ENCODE measurements at places on chromosomes 2 and 18.
A peak's percentile ranks its signal among the peaks of the same experiment; 100 is the strongest.

DNA sequence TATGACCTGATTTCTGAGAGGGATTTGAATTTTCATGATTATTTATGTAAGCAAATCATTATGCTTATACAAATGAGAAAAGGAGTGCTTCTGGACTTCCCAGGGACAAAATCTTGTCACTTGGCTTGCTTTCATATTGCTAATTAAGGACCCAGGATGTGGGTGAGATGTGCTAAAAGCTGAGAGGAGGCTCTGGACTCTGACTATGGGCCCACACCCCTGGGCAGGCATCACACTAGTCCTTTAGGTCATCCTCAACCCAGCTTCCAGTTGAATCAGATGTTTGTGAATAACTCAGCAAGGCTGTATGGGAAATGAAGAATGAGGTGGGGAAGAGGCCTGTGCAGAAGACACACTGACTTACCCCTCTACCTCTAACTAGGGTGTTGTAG is 11.9 kb downstream of the IL1B start:
- DNase-seq, result no peak

GRCh38 chr2:63780518-63781155 is 61.1 kb upstream of the UGP2 start:
- no peak for DNase-seq

- no peak for DNase-seq
Measured at GRCh38 chr2:240994171-240994896, 4.1 kb upstream of the SNED1 start.

GRCh38 chr18:10949655-10950054 is 199.7 kb downstream of the PIEZO2 start:
- no peak for DNase-seq

- peak; percentile 36 for DNase-seq
Measured at GRCh38 chr2:7430869-7431641, 513.8 kb downstream of the RNF144A start.

GRCh38 chr2:159564081-159564480 is 52.3 kb downstream of the BAZ2B start:
- DNase-seq, result no peak

DNA sequence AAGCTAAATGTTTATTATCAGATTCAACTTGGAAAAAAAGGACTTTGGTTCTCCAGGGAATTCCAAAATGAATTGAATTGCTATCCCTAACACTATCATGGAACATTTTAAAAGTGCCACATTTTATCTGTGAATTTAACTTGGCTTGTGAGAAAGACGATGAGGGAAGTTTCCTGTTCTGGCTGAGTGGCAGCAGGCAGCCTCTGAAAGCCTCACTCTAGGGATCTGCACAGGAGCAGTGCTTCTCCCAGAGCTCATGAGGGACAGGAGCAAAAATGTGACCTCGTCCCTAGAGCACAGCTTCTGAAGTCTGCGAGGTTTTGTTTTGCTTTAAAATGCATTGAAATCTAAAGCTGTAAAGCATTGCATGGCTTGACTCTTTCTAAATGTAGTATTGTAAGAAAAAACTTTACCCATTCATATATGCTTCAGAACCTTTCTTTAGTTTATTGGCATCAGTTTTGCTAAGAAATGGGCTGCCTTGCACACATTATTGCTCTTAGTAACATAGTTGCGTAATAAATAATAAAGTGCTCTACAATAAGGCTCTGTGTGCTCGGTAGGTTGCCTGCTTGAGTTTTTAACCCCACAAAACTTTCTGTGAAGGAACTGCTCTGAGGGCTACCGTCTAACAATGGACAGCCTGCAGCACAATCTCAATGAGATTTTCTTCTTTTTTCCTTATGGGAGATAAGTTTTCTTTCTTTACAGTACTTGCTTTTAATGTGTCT is 136.2 kb upstream of the CDCA7 start:
- no peak for DNase-seq

GRCh38 chr2:216742411-216742810 is 47.1 kb upstream of the IGFBP5 start:
- no peak for DNase-seq

- no peak for DNase-seq
Measured at GRCh38 chr2:241065355-241065803, 36.7 kb downstream of the MTERF4 start.

DNA sequence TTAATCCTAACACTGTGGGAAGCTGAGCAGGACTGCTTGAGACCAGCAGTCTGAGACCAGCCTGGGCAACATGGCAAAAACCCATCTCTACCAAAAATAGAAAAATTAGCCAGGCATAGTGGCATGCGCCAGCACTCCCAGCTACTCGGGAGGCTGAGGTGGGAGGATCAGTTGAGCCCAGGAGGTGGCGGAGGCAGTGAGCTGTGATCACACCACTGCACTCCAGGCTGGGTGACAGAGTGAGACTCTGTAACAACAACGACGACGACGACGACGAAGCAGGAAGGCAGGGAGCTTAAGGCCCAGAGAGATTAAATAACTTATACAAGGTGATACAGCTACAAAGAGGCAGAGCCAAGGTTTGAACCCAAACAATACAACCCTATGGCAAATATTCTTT is 37.3 kb downstream of the CFAP36 start:
- no peak for DNase-seq

Data from CD4-positive, alpha-beta T cell treated with Interleukin-12 subunit alpha and Interleukin-12 subunit beta, for 1 hour (primary cell).